ENCODE measurements at places on chromosomes 12 and 14.

GRCh38 chr12:96120359-96121100 lies 73.6 kb upstream of the ELK3 start:
- DNase-seq: no peak

GRCh38 chr12:98532687-98533304 lies 17.4 kb downstream of the TMPO start:
- DNase-seq: no peak

GRCh38 chr12:66049538-66050282 lies 80.8 kb downstream of the LLPH start:
- DNase-seq: no peak

DNA sequence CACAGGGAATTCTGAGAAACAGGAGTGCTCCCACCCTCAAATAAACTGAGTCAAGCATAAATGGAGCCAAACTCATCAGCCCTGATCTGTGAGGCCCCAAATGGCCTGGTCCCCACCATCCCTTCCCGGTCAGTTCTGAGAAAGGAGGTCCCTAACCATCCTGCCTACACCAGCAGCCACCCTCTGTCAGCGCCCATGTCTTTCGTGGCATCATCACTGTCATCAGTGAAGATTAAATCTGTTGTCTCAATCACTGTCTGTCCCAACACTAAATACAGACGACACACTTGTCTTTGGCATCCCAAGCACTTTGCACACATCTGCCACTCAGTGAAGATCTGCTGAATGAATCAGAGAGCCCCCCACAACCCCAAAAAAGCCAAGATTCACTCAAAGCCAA lies 22.4 kb downstream of the VPS37B start:
- no peak for DNase-seq

DNA sequence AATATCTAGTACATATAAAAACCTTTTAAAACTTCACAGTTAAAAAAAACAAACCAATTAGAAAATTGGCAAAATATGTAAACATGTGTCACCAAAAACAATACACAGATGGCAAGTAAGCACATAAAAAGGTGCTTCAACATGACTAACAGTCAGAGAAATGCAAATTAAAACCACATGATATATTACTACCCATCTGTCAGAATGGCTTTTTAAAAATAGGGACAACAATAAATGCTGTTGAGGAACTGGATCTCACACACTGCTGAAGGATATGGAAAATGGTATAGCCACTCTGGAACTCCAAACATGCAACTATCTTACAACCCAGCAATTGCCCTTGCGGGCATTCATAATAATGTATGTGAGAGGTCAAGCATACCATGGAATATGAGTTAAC lies 1153.6 kb downstream of the FLRT2 start:
- no peak for DNase-seq

GRCh38 chr12:101697197-101697929 lies at the start of gene CHPT1:
CHPT1 (plus strand) TSS chr12:101697640; CDS start chr12:101697862, 222 bp downstream.
- peak; percentile 55 for DNase-seq

- DNase-seq: no peak
These were observed 83.4 kb downstream of the PLEKHG3 start for GRCh38 chr14:64787619-64788018.

- no peak for DNase-seq
These were observed 244.4 kb downstream of the NEDD1 start for GRCh38 chr12:97151481-97151880.

- no peak for DNase-seq
These were observed 282.4 kb upstream of the TMEM132C start for GRCh38 chr12:127984386-127985055.

DNA sequence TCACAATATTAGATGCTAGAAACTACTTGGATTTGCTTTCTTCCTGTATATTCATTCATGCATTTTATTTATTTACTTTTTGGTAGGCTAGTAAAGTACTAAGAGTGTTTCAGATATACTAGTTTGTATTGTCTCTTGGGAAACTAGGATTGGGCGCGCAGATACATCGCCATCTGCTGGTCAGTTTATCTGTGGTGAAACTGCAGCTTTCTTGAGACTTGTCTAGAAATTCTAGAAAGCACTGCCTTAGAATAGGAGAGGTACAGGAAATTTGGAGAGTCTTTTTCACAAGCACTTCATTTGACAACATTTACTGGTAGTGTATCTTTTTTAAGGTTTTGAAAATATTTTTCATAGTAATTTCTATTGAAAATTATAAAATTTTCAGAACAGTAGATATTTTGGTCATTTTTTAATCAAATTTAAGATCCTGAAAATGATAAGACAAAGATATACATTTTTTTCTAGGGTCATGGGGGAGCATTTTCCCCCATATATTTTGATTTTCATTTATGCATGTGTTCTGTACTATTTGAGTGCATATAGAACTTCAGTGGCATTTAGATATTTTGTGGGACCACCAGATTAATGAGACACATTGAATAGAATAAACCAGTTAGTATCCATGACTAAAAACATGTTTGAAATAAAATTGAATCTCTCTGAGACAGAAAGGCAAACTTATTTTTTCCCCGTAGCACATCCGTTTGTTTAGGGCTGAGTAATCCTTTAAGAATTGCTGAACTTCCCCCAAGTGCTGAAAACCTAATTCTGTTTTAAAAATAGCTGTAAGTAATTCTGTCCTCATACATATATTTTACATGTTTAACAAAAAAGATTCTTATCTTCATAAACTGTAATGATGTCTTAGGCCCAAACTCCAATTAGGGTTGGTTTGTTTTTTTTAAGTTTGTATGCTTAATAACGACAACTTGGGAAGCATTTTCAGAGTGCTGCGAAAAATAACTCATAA lies 44.5 kb downstream of the SLC38A6 start:
- peak; percentile 41 for DNase-seq

DNA sequence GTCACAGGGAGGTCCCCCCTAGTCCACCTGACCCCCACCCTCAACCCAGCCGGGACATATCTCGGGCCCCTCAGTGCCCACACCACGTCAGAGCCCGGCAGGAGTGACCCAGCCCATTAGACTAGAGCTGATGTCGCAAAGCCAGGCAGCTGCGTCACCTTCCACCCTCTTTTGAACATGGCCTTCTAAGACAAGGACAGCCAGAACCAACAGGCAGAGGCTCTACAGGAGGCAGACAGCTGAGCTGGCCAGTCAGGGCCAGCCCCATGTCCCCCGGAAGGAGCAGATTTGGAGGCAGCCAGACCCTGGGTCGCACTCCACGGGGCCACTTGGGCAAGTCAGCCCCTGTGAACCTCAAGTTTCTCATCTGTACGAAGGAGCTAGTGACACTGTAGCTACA lies 44.1 kb downstream of the SCARB1 start:
- DNase-seq: no peak

- DNase-seq: no peak
These were observed 60.0 kb upstream of the PARP11 start for GRCh38 chr12:3933074-3933818.

GRCh38 chr14:59582161-59582560 lies 5.5 kb upstream of the CCDC175 start:
- no peak for DNase-seq

GRCh38 chr12:32821293-32821692 lies 65.6 kb upstream of the YARS2 start:
- DNase-seq: no peak

- no peak for DNase-seq
These were observed 6.1 kb upstream of the IFI27L2 start for GRCh38 chr14:94135476-94135875.

- DNase-seq: no peak
These were observed 34.4 kb upstream of the P2RX4 start for GRCh38 chr12:121175383-121176119.

- DNase-seq: no peak
These were observed 3.7 kb upstream of the HSD17B6 start for GRCh38 chr12:56759263-56759908.

GRCh38 chr14:60275932-60276331 lies 26.9 kb downstream of the PPM1A start:
- DNase-seq: no peak

DNA sequence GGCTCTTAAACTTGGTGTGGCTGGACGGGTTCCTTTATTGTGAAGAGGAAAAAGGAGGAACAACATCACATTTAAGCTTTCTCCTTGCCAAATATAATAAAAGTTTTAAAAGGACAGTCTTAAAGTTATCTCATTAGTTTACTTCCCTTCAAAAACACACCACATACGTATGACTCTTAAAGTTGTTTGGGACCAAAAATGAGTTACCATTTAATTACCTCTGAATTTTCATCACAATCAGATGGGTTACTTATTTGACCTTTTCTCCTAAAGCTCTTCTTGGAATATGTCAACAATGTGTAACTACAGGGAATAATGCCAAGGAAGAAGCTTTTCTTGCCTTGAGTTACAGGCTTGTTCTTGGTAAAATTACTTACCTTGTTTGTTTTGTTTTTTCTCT lies 16.4 kb downstream of the RAB21 start:
- no peak for DNase-seq

DNA sequence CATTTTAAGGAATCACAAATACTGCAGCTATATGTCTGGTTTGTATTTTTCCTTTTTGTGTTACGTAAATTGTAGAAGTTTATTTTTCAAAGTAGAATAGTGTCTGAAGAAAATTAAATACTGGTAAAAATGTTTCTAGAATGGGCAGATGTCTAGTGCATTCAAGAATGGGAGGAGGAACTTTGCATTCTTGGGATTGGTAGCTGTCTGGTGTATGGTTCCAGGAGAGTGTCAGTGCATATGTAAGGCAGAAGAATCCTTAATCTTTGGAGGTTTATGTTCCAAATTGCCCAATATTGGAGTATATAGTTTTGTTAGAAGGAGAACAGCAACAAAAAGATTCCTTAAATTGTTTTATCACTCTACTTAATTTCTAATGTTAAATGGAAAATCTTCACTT lies 13.5 kb downstream of the PAPOLA start:
- no peak for DNase-seq
